ENCODE measurements at places on chromosomes 2 and 18. TPM values are rescaled to one million over a fixed set of nuclear protein-coding genes. Genes with fewer than 3 reads are reported as not detected.

POTEJ gene
- total RNA-seq: not detected

SPP2 gene
- not detected for total RNA-seq

TMEFF2 gene
- total RNA-seq: 0.33 TPM

PIEZO2 gene
- 6.6 TPM for total RNA-seq

DES gene
- 69.3 TPM for total RNA-seq

AOX1 gene
- 81.4 TPM for total RNA-seq

KATNAL2 gene
- total RNA-seq: 4.6 TPM

ANKRD53 gene
- total RNA-seq: 1.3 TPM

LRRTM1 gene
- not detected for total RNA-seq

PLEK gene
- total RNA-seq: not detected

MC2R gene
- not detected for total RNA-seq

PLCL1 gene
- total RNA-seq: 0.83 TPM

LINC00305 gene
- total RNA-seq: not detected

MEP1B gene
- under 0.01 TPM for total RNA-seq

IL37 gene
- not detected for total RNA-seq

TMEM163 gene
- total RNA-seq: not detected

MARCHF4 gene
- total RNA-seq: 0.26 TPM

TMEM169 gene
- total RNA-seq: 0.26 TPM

SIX3 gene
- total RNA-seq: not detected

PDE1A gene
- total RNA-seq: 6.7 TPM

CD226 gene
- 0.33 TPM for total RNA-seq

HAUS1 gene
- 37.0 TPM for total RNA-seq

BCL11A gene
- under 0.01 TPM for total RNA-seq

GALNT5 gene
- 32.4 TPM for total RNA-seq

ZSWIM2 gene
- under 0.01 TPM for total RNA-seq

SPEG gene
- 13.1 TPM for total RNA-seq

NPPC gene
- total RNA-seq: not detected

KLHL29 gene
- 4.9 TPM for total RNA-seq

CCDC74A gene
- 5.9 TPM for total RNA-seq

DUSP19 gene
- total RNA-seq: 5.1 TPM

CFAP210 gene
- total RNA-seq: not detected

SULT1C4 gene
- 0.26 TPM for total RNA-seq

SERPINE2 gene
- total RNA-seq: 77.9 TPM

DLGAP1 gene
- total RNA-seq: 0.51 TPM
